AG20443 (cell line): ENCODE measurements at places on chromosomes 1 and 21.

- DNase-seq = peak; percentile 80
These were observed 35.5 kb downstream of the TOMM20 start for GRCh38 chr1:235093013-235093695.

GRCh38 chr1:74830766-74831165 is 97.8 kb downstream of the TYW3 start:
- no peak for DNase-seq

- no peak for DNase-seq
These were observed 608.3 kb upstream of the CHRM3 start for GRCh38 chr1:238778113-238778512.

DNA sequence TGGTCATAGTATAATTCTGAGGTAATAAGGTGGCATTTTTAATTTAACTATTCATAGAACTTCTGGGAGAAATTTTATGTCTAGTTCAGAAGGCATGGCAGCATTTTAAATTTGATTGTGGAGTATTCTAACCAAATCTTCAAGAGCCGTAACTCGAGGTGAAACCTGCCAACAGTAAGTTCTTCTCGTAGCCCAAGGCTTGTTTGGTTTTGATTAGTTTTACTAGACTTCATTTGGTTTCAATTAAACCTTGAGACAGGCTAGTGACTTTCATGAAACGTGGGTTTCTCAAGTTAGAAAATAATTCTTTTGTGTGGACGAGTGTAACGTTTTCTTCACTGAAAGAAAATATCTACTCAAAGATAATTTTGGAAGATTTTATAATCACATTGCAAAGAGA is 395.5 kb downstream of the USP25 start:
- peak; percentile 9 for DNase-seq

GRCh38 chr1:180101411-180101810 is 53.3 kb upstream of the QSOX1 start:
- no peak for DNase-seq

- no peak for DNase-seq
These were observed 68.8 kb upstream of the DAB1 start for GRCh38 chr1:57492586-57493226.

DNA sequence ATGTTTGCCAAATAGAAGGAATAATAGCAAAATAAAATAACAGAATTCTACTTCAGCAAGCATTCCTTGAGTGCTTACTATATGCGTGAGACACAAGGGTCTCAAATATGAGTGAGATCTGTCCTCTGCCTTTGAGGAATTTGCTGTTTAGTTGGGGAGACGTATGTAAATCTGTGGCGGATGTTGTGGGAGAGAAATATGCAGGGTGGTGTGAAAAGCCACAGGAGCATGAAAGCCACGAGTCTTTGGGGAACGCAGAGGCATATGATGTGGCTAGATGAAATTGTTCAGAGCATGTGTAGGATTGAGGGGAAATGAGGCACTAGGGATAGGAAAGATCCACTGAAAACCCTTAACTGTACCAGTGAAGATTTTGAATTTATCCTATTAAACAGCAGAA is 244.4 kb downstream of the PBX1 start:
- no peak for DNase-seq

DNA sequence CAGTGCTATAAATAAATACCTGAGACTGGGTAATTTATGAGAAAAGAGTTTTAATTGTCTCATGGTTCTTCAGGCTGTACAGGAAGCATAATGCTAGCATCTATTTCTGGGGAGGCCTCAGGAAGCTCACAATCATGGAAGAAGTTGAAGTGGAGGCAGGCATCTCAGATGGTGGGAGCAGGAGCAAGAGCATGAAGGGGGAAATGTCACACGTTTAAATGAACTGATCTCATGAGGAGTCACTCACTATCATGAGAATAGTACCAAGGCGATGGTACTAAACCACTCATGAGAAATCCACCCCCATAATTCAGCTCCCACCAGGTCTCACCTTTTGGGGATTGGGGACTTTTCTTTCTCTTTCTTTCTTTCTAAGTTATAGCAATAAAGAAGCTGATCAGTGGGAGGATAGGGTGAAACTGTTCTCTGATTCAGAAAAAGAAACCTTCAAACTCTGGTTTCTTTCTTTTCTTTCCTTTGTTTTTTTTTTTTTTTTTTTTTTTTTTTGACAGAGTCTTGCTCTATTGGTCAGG is 17.1 kb upstream of the SPAG17 start:
- no peak for DNase-seq

GRCh38 chr1:18339161-18339560 is 141.6 kb upstream of the KLHDC7A start:
- DNase-seq = no peak

GRCh38 chr21:46058431-46059145 is 39.3 kb upstream of the COL6A2 start:
- no peak for DNase-seq

- no peak for DNase-seq
These were observed 2604.8 kb upstream of the TPTE start for GRCh38 chr21:7916329-7917303.

GRCh38 chr1:175410560-175410959 is 218.0 kb upstream of the KIAA0040 start:
- DNase-seq = no peak

- DNase-seq = no peak
These were observed 337.0 kb upstream of the NCAM2 start for GRCh38 chr21:20661246-20661645.

GRCh38 chr1:40385437-40386358 is 12.2 kb downstream of the SMAP2 start:
- DNase-seq = no peak

- DNase-seq = no peak
These were observed 39.7 kb downstream of the SLC66A1 start for GRCh38 chr1:19351873-19352272.

DNA sequence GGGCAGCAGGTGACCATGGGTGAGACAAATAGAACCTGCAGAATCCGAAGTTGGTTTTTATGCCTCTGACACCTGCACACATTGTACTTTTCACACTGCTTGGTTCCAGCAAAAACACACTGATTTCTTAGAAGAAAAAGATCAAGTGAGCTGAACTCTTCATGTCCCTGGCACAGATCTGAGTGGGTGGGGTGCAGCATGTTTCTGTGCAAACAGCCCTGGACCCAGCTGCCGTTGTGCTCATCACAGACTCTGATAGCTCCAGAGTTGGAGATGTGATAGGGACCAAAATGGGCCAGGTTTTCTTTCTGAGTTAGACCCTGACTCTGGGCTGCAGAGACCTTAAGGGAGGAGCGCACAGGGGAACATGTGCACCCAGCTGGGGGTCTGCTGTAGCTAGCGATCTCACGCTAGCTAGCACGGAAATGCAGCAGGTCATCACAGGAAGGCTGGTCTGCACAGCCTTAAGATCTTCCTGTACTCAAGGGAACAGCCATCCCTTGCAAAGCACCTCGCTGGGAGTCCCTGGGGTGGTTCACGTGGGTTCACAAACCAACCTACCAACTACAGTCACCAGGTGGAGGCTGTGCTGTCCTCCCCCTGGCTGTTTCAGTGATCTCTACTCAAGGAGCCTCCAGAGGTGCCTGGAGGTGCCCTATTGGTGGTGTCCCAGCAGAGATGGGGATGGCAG is 291.1 kb downstream of the PTPRU start:
- no peak for DNase-seq

DNA sequence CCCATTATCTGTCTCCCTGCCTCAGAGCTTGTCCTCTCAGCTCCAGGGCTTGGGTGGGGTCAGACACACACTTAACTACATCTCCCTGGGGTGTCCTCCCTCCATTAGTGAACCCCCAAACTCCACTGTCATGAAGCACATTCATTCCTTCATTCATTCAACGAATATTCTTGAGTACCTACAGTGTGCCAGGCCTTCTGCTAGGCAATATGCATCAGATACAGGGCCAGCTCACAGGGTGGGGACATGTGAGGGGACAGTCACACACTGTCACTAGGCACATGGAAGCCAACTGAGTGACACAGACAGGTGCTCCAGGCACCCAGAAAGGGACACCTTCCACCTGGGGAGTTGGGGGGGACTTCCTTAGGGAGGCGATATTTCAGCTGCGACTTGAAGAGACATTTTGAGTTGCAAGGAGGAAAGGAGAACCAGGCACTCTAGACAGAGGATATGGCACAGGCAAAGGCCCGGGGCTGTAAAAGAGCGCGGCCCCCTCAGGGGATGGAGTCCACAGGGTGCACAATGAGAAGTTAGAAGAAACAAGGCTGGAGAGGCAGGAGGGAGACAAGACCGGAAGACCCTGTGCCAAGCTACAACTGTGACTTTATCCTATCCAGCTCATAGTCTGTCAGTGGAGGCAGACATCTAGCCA is 8.7 kb upstream of the S100A8 start:
- peak; percentile 3 for DNase-seq

GRCh38 chr21:38925923-38926322 is 120.2 kb downstream of the ETS2 start:
- peak; percentile 91 for DNase-seq

GRCh38 chr1:183989078-183989577 is 48.4 kb downstream of the COLGALT2 start:
- peak; percentile 89 for DNase-seq

DNA sequence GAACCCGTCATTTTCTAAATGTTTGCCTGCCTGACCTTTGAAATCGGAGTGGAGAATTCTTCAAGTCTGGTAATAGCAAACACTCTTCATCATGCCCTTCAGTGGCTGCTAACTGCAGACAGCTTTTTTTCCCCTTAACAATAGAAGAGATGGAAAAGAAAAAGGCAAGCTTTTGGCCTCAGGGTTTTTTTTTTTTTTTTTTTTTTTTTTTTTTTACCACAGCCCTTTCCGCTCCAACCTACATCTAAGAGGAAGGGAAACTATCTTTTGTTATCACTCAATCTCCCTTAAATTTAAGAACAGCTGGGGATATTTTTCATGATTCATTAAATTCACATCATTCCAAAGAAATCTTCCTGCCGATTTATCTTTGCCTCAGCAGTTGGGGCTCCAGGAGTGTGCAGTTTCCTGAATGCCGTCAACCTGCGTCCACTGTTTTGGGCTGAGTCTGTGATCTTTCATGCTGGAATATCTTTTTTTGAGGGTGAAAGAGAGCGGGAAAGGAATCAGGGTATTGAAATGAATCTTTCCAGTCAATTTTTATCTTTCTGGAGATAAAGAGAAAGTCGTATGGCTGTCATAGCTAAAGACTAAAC is 144.5 kb upstream of the SMYD2 start:
- no peak for DNase-seq

DNA sequence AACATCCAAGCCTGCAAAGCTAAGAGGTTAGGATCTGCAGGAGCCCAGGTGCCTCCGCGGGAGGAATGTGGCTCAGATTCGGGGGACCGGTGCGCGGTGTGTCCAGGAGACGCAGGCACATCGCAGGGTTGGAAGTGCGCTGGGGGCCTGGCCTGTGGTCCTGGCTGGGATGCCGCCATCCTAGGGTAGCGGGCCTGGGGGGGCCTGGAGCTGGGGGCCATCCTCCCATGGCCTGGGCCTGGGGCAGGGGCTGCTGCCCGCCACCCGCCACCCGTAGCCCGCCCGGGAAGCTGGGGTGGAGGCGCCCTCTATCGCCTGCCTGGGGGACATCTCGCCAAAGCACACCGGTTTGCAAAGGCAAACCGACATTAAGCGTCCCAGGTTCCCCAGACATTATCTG is 170.6 kb upstream of the ARHGEF16 start:
- peak; percentile 59 for DNase-seq

DNA sequence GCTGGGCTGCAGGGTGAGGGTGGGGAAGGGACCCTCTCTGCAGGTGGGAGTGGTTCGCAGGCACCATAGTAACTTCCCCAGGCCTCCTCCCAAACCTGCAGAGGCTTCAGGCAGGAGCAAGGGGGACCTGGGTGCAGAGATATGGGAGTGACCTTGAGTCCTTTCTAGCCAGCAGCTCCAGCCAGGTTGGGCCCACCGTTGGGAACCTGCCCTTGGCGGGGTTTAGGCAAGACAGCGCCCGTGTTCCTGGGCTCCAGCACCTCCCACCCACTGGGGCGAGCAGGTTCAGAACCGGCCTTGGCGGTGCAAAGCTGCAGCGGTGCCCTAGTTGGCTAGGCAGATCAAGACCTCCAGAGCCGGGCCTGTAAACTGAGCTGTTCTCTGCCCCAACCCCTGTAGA is 2.2 kb upstream of the PRDM16 start:
- no peak for DNase-seq

DNA sequence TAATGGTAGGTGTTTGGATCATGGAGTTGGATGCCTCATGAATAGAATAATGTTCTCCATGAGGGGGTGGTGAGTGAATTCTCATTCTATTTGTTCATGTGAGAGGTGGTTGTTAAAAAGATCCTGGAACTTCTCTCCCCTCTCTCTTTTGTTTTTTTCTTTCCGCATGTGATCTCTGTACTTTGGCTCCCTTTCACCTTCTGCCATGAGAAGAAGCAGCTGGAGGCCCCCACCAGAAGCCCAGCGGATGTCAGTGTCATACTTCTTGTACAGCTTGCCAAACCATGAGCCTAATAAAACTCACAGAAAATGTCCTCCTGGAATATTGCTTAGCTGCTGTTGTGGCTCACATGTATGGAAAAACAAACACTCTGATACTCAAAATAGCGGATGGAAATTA is 1212.3 kb upstream of the NCAM2 start:
- no peak for DNase-seq

GRCh38 chr1:217315346-217315745 is 315.5 kb downstream of the GPATCH2 start:
- DNase-seq = no peak

DNA sequence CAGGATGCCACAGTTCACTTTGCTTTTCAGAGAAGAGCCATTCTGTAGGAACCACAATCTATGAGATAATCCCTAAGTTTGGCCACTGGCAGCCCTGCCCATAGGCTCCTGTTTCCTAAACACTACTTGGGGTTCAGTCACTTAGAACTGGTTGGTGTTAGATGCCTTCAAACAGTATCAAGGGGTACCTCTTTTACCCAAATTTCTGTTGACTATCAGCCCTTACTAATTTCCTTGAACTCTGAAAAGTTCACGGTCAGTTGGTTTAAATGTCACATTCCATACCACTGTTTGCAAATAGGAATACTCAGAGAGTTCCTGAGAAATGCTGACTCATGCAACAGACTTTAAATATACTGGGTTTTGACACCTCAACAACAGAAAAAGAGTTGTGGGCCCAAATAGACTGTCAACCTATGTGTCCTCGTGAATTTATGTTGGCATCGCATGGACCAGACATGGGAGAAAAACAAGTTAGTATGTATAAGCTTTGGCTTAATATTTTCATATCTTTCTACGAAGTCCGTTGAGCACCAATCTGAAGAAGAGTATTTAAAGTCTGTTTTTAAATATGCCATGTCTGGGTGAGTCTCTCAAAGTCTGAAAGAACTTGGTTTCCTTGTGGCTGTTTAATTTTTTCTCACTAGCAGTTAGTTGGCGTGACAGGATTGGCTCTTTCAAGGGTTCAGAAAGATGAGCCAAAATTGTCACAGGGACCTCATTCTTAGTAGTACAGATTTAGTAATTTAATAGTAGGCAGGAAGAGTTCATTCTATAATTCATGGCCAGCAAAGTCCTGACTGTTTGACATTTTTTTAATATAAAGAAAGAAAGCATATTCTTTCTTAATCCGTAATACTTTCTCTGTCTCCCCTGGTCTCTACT is 56.5 kb upstream of the ZNF326 start:
- DNase-seq = peak; percentile 23

- no peak for DNase-seq
These were observed 10.0 kb downstream of the NBPF3 start for GRCh38 chr1:21449906-21450305.
